ENCODE measurements at places on chromosomes 7 and 10.
A peak's percentile ranks its signal among the peaks of the same experiment; 100 is the strongest.

DNA sequence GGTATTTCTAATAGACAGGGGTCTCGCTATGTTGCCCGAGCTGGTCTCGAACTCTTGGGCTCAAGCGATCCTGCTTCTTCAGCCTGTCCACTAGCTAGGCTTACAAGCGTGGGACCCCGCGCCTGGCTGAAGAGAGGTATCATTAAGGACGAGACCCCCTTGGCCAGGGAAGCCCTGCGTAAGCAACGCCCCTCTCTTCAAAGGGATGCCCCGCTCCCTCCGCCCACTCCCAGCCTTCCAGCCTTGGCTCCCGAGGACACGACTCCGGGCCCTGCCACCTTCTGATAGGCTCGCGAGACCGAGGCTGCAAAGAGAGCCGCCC, 220 bp upstream of the ZKSCAN5 start:
- peak; percentile 95 for DNase-seq

GRCh38 chr7:70707823-70708243, 424.1 kb upstream of the GALNT17 start:
- DNase-seq: no peak

- DNase-seq: no peak
These were observed 480.3 kb downstream of the RPS24 start for GRCh38 chr10:78513986-78514385.

GRCh38 chr7:132560825-132561529, 15.3 kb downstream of the PLXNA4 start:
- no peak for DNase-seq

DNA sequence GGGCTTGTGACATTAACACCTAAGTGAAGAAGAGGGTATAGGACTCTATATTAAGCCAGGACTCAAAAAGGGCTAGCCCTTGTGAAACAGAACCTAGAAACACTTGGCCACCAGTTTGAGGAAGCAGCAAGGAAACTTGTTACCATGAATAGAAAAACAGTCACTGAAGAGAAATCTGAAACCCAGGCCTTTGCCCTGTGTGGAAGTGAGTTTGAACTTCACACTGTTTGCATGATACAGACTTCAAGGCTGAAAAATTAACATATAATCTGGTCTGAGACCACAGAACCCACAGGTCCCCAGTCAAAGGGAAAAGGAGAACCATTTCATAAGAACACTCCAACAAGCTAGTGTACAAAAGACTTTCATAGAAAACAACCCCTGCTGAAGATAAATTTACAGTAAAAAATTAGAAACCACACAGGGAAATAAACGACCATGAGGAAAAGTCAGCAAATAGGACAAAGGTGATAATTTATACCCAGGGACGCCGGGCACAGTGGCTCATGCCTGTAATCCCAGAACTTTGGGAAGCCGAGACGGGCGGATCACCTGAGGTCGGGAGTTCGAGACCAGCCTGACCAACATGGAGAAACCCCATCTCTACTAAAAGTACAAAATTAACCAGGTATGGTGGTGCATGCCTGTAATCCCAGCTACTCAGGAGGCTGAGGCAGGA, 76.1 kb downstream of the SKIDA1 start:
- peak; percentile 99 for DNase-seq

- no peak for DNase-seq
These were observed 10.4 kb downstream of the RAB11FIP2 start for GRCh38 chr10:118036281-118036875.

DNA sequence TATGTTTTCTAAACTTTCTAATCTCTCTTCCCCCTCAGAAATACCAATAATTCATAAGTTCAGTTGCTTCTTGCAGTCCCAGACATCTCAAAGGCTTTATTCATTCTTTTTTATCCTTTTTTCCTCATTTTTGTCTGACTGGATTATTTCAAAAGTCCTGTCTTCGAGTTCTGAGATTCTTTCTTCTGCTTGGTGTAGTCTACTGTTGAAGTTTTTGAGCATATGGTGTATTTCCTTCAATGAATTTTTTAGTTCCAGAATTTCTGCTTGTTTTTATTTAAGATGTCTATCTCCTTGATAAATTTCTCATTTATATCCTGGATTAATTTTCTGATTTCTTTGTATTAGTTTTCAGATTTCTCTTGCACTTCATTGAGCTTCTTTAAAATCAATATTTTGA, 8.4 kb downstream of the TMEM140 start:
- DNase-seq: no peak

DNA sequence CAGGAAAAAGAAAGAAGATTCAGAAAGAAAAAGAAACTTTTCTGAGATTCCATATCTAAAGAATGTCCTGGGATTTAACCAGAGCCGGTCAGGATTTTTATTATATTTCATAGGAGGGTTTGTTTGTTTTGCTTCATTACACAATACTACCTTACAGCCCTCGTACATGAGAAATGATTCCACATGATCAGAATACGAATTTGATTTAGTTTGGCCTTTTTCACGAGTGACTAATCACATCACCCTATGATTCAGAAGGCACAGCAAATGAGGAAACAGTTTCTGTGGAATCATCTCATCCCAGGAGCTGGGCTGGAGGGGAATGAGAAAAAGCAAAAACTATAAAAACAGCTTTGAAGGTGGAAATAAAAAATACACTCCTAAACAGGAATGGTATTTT, 54.7 kb upstream of the VWC2 start:
- DNase-seq: no peak

DNA sequence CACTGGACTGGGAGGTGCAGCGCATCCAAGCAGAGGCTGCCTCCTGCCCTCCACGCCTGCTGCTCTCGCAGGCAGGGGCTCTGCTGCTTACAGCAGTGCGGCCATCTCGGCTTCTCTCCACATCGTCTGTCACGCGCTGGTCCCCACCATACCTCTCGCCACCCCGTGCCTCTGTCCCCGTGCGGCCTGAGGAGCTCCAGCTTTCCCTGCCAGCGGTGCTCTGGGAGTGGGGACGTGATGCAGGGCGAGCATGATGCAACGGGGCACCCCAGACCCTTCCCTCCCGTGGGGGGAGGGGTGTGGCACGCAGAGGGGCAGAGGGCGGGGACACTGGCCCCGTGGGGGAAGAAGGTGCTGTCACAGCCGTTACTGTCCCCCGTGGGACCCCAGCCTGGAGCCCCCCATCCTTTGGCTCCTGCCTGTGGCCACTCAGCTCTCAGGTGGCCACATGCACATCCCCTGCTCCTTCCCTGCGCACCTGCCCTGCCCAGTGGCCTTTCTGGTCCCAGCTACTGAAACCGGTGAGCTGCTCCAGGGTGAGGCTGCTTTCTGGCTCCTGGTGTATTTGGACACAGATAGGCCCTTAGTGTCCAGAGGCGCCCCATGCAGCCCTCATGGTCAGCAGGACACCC, 9.0 kb downstream of the GET4 start:
- DNase-seq: no peak

- peak; percentile 98 for DNase-seq
These were observed 49.0 kb upstream of the ARHGAP12 start for GRCh38 chr10:31977440-31978155.

DNA sequence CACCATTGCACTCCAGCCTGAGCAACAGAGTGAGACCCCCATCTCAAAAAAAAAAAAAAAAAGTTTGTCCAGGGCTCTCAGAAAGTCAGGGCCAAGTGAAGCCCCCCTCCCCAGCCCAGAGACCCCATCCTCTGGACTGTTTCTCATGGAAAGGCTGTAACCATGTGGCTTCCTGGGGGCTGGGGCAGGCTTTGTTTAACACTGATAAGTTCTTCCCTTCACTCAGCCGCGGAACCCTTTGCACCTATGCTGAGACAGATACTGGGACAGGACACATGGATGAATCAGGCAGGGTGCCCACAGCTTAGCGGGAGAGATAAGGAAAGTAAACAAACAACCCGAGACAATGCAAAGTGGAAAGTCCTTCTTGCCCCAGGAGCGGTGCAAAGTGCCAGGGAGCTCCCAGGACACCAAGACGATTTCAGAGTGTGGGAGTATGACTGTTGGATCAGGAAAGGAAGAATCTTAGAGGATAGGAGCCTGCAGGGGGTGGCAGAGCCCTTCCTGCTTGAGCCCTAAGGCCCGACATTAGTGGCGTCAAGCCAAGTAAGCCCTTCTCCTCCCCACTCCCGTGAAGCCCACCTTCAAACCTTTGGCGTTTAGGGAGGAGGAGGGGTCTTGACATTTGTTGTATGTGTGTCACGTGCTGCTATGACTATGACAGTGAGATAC, 11.6 kb downstream of the MLXIPL start:
- DNase-seq: peak; percentile 25

- DNase-seq: no peak
These were observed 386.4 kb downstream of the ETV1 start for GRCh38 chr7:13603016-13603415.

DNA sequence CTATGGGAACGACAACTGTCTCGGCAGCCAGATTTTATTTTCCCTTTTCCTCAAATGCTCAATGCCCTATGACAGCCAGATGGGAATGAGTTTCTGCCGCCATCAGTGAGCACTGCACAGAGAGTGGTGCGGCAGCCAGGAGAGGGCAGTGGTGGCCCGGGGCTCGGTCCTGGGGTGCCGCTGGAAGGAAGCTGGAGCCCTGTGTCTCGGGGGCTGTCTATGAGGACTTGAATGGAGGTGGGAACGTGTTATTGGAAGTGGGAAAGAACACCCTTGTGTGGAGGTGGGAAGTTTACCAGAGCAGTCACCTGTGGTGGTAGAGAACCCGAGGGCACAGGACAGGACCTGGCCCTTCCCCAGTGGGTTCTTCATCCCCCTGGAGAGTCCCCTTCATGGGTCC, 35.8 kb downstream of the JAKMIP3 start:
- DNase-seq: no peak

GRCh38 chr7:54813398-54813797, 54.4 kb upstream of the SEC61G start:
- DNase-seq: peak; percentile 92

DNA sequence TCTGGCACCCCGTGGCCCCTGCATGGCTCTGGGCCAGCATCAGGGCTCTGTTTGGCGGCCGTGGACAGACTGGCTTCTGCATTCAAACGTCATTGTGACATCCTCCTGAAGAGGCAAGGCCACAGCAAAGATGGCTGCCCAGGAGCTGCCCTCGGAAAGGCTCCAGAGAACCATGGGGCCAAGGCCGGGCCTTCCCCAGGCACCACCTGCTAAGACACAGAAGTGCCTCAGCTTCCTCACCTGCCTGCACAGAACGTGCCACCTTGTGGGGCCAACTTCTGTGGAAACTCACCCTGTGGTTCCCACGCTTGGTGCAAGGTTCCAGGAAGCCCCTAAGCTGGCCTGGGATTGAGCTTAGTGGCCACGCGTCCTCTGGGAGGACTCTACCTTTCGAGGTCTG, 396.9 kb downstream of the PTPRN2 start:
- no peak for DNase-seq

- no peak for DNase-seq
These were observed 84.1 kb downstream of the MDFIC start for GRCh38 chr7:115005953-115006352.

- no peak for DNase-seq
These were observed 3.2 kb downstream of the ABCC2 start for GRCh38 chr10:99785646-99786045.

DNA sequence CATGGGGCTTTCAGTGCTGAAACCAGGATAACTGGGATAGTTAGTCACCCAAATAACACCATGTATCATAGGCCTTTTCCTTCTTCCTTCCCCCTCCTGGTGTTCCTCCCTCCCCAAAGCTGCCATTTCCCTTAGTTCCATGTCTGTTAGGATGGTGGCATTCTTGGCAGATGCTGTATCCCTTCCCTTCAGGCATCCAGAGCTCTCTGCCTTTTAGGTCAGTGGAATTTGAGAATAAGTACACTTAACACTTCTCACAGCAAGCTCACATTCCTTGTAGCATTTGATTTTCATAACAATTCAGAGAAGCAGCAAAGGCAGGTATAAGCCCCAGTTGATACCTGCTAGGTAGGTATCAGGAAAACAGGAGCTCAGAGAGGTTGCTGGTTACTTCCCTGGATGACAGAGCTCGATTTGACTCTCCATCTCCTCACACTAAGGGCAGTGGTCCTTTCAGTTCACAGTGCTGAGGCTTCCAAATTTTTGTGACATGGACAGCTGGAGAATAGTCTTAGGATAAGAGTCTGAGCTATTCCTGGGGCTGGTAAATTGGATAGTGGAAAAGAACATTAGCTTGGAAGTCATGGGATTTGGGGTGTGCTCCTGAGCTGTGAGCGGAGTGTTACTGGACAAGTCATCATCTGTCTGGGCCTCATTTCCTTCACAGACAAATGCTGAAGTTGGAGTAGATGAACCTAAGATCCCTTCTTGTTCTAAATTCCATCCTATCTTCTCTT, 108.7 kb upstream of the RHOBTB1 start:
- DNase-seq: no peak

DNA sequence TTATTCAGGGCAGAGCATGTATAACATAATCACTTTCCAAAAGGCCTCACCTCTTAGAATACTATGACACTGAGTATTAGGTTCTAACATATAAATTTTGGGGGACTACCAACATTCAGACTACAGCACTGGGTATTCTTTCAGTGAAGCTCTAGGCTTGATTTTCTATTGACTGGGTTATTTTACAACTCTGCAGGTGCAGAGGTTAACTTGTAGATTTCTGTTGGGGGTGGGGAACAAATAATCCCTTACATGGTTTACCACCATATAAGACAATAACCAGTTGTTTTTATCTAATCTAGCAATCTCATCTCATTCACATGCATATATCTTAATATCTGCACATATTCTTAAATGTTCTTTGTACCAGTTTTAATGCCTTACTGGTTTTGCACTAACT, 73.9 kb downstream of the ATE1 start:
- DNase-seq: no peak

DNA sequence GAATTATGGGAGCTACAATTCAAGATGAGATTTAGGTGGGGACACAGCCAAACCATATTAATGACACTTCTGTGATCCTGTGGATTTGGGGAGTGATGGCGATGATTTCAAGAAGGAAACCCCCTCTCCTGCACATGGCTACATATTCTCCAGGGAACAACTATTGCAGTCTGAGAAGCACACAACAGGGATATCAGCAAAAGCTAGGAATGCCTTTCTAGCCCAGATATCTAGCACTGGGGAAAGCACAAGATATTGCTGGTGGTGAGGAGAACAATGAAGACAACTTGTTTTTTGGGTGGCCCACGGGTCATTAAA, 24.3 kb downstream of the EPDR1 start:
- DNase-seq: no peak

DNA sequence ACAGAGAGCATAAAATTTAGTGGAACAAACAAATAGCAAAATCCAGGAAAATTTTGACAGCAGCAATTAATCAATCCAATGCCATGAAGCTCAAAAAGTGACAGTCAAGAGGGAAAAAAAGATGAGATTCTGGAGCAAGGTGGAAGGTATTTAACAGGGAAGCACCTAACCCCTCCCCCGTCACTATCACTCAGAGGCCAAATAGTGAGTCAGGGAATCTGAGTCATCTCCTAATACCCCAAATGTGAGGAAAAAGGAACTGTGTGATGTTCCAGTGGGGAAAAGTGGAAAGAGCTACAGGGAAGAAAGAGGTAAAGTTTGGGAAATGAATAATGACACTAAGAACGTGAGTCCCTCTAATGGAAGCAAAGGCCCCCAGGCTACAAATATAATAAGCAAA, 113.2 kb upstream of the PHF14 start:
- no peak for DNase-seq

- no peak for DNase-seq
These were observed 21.1 kb downstream of the FAM20C start for GRCh38 chr7:213324-213993.

Data from Kasumi-1 (cell line).